Aorta (tissue), 5 donors: ENCODE measurements at places on chromosomes 6 and 20.
A peak's percentile ranks its signal among the peaks of the same experiment; 100 is the strongest.

GRCh38 chr6:156767603-156768467 is 9.3 kb upstream of the ARID1B start:
- DNase-seq: no peak

GRCh38 chr6:148629181-148629580 is 117.6 kb upstream of the UST start:
- DNase-seq: no peak

GRCh38 chr6:548517-548916 is 108.4 kb downstream of the HUS1B start:
- no peak for DNase-seq

DNA sequence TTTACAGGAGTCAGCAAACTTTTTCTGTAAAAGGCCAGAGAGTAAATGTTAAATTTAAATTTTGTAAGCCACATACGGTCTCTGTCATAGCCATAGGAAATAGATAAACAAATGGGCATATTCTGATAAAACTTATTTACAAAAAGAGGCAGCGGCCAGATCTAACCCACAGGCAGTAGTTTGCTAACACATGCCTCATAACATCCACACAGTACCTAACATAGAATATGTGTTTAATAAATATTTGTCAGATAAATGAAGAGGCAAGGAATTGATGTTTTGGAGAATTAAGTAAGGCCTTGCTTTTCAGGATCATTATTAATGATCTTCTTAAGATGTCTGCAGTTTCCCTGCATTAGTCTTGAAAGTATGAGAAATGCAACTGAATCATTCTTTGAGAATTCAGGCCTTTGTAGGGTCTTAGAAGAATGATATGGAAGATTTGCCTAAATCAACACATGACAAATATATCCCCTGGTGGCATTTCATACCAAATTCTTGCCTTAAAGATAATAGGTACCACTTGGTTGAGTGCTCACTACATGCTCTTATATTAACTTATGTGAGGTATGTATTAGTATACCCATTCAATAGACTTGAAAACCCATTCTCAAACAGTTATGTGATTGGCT is 39.3 kb upstream of the TRAM2 start:
- DNase-seq: no peak

DNA sequence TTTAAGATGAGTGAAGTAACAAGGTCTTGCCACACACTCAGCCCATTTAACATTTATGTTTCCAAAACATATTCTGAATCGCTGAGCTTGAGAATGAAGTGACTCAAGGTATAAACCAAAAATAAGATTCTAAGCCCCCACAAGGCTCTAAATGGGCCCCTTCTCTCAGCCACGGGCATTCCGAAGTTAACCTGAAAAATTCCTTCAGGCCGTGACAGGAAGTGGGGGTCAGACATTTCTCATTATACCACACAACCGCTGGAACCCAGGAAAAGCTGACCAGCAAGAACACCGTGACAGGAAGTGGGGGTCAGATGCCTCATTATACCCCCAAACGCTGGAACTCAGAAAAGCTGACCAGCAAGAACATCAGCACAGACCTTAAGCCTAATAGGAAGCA is 247.9 kb downstream of the ERMARD start:
- DNase-seq: no peak

DNA sequence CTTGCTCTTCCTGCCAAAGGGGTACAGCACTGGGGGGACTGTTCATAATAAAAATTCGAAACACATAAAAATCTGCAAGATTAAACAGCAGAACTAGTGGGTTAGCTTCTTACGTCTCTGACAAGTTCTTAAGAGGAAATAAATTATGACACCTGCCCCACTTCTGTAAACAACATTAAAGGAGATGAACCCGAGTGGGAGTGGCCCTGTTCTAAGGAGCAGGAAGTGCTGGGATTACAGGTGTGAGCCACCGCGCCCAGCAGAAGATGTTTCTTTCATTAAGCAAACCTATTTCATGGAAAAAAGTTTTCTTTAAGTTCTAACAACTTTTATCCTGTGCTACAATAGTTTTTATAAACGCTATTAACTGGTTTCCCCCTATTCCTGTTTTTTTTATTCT is 24.6 kb downstream of the USP45 start:
- DNase-seq: no peak

DNA sequence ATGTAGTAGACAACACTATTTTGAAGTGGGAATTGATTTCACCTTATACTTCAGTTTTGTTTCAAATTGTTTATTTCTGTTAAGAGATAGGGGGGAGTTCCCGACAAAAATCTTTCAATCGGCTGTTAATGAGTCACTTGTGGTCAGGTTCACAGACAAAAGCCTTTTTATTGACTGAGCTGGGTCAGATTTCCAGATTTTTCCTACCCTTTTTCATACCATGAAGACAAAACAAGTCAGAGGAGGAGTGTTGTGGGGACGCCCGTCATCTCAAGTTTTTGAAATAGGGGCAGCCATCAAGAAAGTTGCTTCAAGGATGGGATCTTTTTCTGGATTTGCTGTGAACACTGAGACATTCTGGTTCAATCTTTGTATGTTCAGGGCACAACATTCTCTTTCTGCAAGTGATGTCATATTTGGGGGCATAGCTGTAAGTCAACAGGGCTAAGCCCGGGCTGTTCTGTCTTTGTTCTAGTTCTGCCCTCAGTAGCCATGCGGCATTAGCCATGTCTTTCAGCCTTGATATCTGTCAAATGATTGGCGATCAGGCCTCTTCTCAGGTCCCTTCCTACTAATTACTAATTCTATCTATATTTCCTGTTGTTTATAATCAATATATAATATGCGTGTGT is 496.0 kb upstream of the MARCKS start:
- DNase-seq: no peak

- DNase-seq: no peak
Measured at GRCh38 chr6:92810913-92811312, 608.4 kb downstream of the EPHA7 start.

GRCh38 chr20:49394264-49394663 is 88.2 kb downstream of the KCNB1 start:
- DNase-seq: peak; percentile 81

DNA sequence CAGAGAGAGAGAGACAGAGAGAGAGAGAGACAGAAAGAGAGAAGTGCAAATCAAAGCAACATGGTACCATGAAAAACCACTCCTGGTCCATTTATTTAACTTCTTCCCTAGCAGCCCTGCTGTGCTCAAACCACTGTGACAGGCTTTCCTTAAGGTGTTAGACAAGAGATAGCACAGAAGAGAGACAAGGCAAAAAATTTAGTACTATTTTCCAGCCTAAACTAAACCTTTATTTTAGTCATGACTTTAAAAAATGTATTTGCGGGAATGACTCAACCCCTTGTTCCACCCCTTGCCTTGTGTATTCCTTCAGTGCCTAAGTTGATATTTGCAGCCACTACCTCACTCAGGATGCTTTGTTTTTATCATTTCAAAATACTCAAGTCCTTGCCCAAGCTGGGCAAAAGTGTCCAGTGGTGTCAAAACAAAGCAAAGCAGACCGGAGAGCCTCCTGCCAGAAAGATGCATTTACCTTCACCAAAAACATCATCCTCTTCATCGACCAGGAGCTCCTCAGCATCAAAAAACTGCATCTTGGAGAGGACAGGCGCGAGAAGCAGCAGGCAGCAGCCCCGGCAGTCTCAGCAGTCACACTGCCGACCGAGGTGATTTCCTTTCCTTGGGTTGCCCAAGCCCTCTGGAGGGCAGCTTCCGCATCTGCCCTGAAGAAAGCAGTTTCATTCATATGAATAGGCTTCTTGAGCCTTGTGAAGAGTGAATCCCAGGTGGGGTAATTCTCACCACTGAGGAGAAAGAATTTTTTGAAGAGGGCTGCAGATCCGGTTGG is at the start of gene RIPOR2:
Gene RIPOR2, minus strand, starts transcription at position 595 of the 787 bp plus-strand sequence. Its CDS starts 62 bp downstream, at position 533.
- DNase-seq: no peak

- DNase-seq: no peak
Measured at GRCh38 chr6:147207837-147208754, 3.9 kb downstream of the STXBP5 start.

GRCh38 chr6:156421933-156422332 is 355.2 kb upstream of the ARID1B start:
- DNase-seq: no peak

DNA sequence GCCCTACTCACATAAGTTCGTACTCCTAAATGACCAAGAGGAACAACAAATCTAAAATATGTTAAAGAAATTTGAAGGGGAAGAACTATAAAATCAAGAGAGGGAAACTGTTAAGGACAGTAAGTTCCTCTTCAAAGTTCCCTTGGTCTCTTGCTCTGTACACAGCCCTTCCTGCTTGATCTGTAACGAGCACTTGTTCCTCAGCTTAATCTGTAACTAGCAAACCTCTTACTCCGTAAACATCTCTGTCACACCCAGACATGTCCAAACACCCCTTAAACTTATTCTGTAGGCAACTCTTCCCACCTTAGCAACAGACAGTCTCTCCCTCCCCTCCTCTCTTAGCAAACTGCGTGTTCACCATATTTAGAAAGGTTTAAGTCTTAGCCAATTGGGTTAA is 29.9 kb downstream of the PLN start:
- no peak for DNase-seq
